ENCODE measurements at places on chromosomes 12 and 14.

- no peak for DNase-seq
Measured at GRCh38 chr14:97649752-97650151, 852.6 kb downstream of the VRK1 start.

DNA sequence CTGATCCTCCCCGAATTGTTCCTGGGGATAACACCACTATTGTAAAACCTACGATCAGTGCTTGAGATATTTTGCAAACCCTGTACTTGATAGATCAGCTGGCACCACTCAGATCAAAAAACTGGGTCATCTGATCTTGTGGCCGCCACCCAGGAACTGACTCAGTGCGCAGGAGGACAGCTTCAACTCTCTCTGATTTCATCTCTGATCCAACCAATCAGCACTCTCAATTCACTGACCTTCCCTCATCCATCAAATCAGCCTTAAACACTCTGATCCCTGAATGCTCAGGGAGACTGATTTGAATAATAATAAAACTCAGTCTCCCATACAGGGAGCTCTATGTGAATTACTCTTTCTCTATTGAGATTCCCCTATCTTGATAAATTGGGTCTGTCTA is 4.2 kb upstream of the XPOT start:
- peak; percentile 53 for DNase-seq

GRCh38 chr12:85688837-85689236 is 147.4 kb downstream of the RASSF9 start:
- no peak for DNase-seq

GRCh38 chr12:121827351-121828099 is 23.7 kb downstream of the SETD1B start:
- no peak for DNase-seq

DNA sequence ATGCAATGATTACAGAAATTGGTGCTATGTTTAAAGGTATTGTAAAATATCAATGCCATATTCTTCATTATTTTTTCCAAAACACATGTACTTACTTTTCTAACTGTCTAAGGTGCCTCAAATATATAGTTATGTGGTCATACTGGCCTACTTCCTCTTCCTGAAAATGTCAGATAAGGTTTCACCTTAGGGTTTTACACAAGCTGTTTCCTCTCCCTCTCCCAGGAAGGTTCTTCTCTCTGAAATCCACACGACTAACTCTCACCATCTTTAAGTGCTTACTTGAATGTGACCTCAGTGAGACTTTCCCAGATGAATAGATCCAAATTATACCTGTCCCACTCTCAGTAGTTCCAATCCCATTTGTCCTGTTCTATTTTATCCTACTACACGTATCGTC is 11.6 kb upstream of the CLEC4D start:
- DNase-seq = no peak

GRCh38 chr12:79515530-79515935 is 175.2 kb downstream of the PAWR start:
- DNase-seq = no peak

GRCh38 chr12:41419131-41419893 is 231.2 kb downstream of the PDZRN4 start:
- no peak for DNase-seq

DNA sequence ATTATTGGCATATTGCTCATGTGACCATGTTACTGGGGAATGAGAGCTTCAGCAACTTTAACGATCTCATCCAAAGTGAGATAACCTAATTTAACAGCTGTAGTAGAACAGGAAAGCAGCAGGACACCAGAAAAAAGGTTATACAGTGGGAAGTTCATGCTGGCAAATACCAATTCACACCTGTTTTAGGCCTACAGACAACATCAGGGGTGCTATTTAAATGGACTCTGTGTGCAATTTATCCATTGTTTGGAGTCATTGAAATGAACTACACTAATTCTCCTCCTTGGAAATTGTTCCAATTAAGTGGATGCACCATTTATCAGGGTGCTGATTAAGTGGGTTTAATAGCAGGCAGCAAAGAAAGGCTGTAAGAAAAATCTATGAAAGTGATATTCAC is 424.4 kb upstream of the LMO3 start:
- DNase-seq = no peak

GRCh38 chr12:8871068-8871467 is 43.2 kb upstream of the PHC1 start:
- no peak for DNase-seq

DNA sequence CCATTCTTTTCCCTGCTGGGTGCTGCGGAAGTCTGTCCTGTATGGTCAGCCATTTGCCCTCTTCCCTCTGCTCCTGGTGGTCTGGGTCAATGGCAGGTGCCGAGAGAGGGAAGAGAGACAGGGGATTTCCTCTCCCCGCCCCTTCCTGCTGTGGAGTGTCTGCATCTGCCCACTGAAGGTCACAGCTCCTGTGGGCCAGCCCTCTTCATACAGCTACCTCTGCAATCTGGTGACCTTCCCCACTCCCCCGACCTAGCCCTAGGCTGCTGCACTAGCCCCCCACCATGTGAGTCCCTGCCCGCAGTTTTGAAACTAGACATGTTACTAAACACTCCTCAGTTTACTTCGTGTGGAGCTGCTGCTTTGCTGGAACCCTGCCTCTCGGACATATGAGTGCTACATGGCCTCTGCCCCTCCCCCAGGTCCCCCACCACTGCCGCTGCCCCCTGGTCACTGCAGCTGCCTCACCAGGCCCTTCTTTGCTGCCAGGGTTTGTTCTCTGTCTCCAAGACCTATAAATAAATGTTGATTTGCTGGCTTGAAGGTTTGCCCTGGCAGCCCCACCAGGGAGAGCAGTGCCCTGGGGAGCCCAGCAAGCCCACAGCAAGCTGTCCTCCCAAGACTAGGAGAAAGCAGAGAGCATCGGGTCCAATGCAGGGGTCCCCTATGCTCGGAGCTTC is 102.9 kb downstream of the DPF3 start:
- DNase-seq = no peak

DNA sequence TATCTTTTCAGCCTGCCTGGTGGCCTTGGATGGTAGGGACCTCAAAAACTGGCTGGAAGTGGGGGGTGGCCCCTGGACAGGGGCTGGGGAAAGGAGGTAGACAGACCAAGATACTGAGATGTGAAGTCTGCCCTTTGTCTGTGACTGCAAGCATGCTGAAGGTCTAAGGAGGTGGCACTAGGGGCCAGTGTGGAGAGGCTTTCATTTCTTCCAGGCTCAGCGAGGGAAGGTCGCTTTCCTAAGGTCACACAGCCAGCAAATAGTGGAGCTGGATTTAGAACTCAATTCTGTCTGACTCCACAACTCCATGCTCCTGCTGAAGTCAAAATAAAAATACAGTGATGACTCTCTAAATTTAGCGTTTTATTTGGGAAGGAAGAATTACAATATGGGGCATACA is 11.3 kb upstream of the PLBD2 start:
- no peak for DNase-seq

- DNase-seq = peak; percentile 71
Measured at GRCh38 chr12:42135259-42135814, 9.3 kb downstream of the GXYLT1 start.

DNA sequence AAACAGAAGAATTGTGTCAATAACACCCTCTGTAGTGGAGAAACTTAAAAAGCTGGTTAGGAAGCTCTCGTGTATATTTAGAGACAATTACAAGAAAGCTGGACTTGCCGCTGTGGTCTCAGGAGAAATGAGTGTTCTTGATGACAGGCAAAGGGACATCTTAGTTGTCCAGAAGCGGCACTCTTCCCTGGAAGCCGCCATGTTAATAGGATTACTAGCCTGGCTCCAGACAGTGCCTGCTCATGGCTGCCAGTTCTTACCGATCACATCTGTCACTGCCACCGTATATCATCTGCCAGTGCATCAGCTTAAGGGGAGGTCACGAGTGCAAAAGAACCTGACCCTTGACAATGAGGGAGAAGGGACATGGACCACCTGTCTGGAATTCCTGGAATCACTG is 48.9 kb downstream of the C14orf132 start:
- DNase-seq = no peak

GRCh38 chr14:90804292-90805083 is 11.7 kb downstream of the TTC7B start:
- no peak for DNase-seq

- DNase-seq = no peak
Measured at GRCh38 chr12:13764748-13765147, 216.7 kb downstream of the GRIN2B start.

- no peak for DNase-seq
Measured at GRCh38 chr14:85622106-85622505, 92.2 kb downstream of the FLRT2 start.

DNA sequence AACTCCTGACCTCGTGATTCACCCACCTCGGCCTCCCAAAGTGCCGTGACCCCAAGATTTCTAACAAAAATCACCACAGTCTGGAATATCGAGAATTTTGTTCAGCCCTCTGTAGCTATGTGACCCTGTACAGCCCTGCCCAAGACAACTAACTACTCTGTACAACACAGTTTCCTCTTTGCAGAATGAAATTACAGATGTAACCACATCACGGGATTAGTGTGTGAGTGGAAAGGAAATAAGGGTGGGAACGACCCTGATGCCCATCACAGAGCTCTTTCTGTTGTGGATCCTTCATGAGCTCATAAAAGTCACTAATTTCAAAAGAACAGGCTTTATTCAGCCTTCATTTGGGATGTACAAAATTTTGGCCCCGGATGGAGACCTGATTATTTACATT is 50.5 kb upstream of the KRR1 start:
- no peak for DNase-seq

- DNase-seq = peak; percentile 40
Measured at GRCh38 chr14:100304825-100305323, 1.4 kb downstream of the SLC25A29 start.

- DNase-seq = no peak
Measured at GRCh38 chr12:99605-100004, 33.0 kb downstream of the IQSEC3 start.

DNA sequence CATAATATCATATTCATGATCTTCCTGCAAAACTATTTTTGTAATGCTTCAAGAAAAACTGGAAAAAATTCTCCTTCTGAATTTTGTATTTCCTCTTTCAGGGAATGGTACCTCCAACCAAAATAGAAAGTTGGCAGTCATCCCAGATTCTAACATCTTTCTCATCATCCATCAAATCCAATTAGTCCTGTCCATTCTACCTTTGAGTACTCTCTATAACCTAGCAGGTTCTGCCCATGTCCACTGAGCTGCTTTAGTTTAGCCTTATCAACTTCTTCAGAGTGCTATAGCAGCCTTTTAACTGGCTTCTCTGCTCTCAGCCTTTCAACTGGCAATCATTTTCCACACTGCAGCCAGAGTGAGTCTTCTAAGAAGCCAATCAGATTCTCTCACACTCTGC is 236.2 kb downstream of the AKAP6 start:
- no peak for DNase-seq

GRCh38 chr12:27958675-27959074 is 13.9 kb downstream of the PTHLH start:
- no peak for DNase-seq

GRCh38 chr14:94036313-94037167 is 10.4 kb downstream of the OTUB2 start:
- DNase-seq = peak; percentile 46

- DNase-seq = no peak
Measured at GRCh38 chr12:122006186-122006926, 15.3 kb upstream of the BCL7A start.

DNA sequence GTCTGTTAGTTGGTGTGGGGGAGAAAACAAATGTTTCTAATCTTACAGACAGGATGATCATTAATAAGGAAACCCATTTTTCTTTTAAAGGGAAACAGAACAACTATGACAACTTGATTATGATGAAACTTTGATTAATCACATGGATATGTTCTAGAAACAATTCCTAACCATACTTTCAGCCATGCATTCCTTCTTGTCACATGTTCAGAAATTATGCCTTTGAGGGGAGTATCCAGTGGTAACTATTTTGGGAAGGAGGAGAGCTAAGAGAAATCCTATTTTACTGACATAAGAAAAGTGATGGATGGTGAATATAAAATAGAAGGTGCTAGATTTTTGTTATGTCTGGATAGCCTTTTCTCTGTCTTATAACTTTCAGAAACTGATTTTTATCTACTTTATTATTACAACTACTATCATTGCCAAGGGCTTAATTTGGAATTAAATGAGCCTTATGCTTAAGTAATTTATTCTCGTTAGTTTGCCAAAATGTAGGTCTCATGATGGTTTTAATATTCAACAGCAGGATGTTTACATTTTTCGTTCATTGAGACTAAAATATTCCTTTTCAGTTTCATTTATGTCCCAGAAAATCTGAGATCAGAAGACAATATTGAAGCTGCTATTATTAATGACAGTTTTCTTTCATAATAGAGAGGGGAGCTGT is 200.1 kb downstream of the TMTC2 start:
- DNase-seq = no peak

- peak; percentile 90 for DNase-seq
Measured at GRCh38 chr12:93377252-93378195, at the start of gene NUDT4. Gene NUDT4, plus strand, starts transcription at chr12:93377925. Its CDS starts 398 bp downstream, at chr12:93378323.

GRCh38 chr14:89387922-89388685 is 28.9 kb downstream of the FOXN3 start:
- no peak for DNase-seq

DNA sequence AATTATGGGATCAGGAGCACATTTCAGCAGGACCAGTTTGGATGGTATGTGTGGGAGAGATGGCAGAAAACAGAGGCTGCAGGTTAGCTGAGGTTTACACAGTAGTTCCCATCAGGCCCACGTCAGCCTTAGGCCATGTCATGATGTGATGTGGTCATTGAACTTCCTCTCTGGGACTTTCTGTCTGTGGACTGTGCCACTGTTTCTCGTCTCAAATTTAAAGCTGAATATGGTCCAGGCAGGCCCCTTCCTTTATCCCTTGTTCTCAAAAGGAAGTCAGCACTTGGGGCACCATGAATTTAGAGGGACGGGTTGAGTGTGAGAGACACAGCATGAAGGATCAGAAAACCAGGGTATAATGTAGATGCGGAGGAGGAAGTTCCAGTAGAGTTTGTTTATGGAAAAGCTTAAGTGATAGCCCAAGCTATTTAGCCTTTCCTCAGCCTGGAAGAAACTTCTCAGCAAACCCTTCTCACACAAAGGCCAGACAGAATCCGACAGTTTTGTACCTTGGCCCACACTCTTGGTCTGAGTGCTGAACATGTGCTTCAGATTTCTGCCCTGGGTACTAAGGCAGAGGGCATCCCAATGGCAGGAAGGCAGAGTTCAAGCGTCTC is 3.6 kb upstream of the IGFBP6 start:
- DNase-seq = no peak

DNA sequence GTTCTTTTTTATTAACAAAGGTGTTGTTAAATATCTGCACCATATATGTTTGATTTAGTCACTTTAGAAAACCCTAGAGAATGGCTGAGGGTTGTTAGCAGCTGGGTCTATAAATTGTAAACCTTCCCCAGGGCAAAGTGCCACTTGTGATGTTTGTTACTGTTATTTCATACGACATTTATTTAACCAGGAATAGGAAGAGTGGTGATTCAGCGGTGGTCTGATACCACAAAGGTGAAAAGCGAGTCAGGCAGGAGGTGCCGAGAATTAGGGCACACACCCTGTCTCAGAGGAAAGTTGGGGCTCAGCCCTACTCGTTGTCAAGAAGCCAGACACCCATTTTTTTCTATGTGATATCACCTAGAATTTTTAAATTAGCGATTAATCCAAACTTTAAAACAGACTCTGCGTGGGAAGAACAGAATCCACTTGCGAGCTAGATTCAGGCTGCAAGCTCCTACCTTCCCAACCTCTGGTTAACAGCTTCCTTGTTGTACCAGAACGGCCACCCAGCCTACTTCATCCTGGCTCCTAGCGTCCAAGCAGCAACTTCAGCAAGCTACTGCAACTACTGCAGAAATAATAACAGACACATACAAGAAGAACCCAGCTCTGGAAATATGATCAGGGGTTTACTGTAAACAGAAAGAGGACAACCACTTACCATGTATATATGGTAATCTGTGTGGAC is 126.7 kb downstream of the TMEM132D start:
- no peak for DNase-seq

- DNase-seq = peak; percentile 68
Measured at GRCh38 chr12:122917507-122918121, 21.7 kb upstream of the VPS37B start.

Measured in mammary epithelial cell (primary cell).